ENCODE measurements at places on chromosomes 7 and 10.

- no peak for DNase-seq
These were observed 43.8 kb upstream of the PAPSS2 start for GRCh38 chr10:87615856-87616255.

GRCh38 chr7:139673762-139674161, 104.0 kb downstream of the HIPK2 start:
- DNase-seq = no peak

GRCh38 chr7:121394709-121395140, 1.4 kb downstream of the FAM3C start:
- DNase-seq = peak; percentile 37

DNA sequence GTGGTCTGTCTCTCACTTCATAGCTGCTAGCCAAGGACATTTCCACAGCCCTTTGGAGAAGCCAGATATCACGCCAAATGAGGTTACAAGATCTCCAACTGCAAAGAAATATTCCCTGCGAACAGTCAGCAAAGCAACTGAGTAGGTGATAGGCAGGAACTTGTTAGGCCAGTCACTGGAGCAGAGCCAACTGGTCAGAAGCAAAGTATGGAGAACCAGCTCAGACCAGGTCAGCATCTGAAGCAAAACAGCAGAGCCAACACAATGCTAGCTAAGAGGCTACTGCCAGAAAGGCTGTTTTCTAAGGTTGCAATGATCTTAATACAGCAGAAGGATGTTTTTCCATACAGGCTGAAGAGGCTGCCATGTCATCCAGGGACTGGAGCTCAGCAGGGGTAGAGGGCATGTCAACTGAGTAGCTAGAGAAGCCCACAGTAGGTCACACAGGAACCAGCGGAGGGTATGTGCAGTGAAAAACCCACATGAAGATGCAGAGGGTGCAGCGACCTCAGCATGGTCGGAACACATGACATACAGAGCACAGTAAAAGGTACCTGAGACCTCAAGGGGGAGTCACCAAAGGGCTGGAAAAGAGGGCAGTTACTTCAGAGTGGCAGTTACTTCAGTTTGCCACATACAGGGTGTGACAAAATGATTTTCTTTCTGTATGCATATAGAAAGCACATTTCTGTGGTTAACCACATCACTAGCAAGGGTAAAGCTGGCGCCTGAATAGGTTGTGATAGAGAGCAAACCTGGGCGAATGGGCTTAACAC, 8.9 kb downstream of the SEC31B start:
- DNase-seq = no peak

- no peak for DNase-seq
These were observed 52.1 kb upstream of the TMEM72 start for GRCh38 chr10:44858988-44859387.

GRCh38 chr7:22935269-22935668, 78.7 kb downstream of the HYCC1 start:
- DNase-seq = no peak

DNA sequence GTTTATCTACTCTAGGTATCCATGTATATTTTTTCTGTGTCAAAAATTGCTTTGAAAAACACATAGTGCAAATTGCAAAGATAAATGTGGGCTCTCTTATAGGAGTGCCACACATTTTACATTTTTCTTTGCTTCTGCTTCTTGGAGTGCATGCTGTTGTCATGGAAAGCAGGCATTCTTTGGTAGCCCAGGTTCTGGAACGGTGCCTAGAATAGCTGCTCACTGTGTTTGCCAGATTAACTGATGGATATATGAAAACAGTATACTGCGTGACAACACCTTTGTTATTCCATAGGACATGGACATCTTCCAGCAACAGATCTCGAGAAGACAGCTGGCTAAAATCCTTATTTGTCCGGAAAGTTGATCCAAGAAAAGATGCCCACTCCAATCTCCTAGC, 13.4 kb downstream of the NIPSNAP2 start:
- DNase-seq = peak; percentile 80

GRCh38 chr7:121192834-121193233, 136.0 kb upstream of the WNT16 start:
- DNase-seq = peak; percentile 67

DNA sequence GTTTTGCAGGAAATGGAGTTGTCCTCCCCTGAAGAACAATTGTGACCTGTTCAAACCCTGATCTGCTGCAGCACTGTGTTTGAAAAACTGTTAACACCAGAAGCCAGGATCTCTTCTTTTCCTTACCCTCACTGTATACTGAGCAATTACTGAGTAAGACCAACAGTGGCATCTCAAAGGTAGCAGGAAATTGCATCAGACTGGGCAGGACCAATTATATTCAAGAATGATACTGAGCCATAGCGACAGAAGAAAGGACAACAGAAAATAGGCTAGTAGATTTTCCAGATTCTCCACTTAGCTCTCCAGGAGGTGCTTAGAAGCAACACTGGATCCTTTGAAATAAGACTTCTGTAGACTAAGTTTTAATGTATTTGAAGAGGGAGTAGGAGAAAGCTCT, 57.4 kb upstream of the INHBA start:
- peak; percentile 9 for DNase-seq

DNA sequence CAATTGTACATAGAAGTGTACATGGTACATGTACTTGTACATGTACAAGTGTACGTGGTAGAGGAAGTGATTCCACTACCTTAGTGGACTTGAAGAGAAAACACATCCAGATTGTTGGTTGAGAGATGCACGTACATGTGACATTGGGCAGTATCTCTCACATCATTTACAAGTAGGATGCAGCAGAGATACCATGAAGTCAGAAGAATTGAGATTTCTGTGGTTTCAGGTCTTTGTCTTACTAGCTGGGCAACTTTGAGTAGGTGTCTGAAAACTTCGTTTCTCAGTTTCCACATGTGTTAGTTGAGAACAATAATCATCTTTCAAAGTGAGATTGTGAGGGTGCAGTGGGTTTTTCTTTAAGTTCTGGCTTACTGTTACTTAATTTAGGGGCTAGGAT, 21.5 kb downstream of the CLDN12 start:
- DNase-seq = no peak

- DNase-seq = peak; percentile 34
These were observed 22.5 kb downstream of the ORC5 start for GRCh38 chr7:104185346-104185745.

GRCh38 chr10:21260506-21261149, 264.9 kb downstream of the SKIDA1 start:
- DNase-seq = peak; percentile 15

- DNase-seq = no peak
These were observed 24.0 kb downstream of the TMEM209 start for GRCh38 chr7:130181263-130181605.
